ENCODE measurements at places on chromosomes 7 and 10.

GRCh38 chr7:8305625-8306388 lies 43.8 kb upstream of the ICA1 start:
- DNase-seq = no peak

- no peak for DNase-seq
These were observed 35.0 kb downstream of the ZFAND2A start for GRCh38 chr7:1124816-1125602.

DNA sequence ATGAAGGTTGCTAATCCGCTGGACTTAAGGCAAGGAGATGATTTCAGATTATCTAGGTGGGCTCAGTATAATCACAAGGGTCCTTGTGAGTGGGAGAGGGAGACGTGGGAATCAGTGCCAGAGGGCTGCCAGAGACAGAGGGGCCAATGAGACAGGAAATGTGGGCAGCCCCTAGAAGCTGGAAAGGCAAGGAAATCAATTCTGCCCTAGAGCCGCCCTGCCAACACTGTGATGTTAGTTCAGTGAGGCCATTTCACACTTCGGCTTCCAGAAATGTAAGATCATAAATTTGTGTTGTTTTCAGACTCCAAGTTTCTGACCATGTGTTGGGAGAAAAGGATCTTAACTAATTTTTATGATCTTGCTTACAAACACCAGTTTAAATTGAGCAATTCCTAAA lies 3.6 kb upstream of the GPNMB start:
- DNase-seq = no peak

DNA sequence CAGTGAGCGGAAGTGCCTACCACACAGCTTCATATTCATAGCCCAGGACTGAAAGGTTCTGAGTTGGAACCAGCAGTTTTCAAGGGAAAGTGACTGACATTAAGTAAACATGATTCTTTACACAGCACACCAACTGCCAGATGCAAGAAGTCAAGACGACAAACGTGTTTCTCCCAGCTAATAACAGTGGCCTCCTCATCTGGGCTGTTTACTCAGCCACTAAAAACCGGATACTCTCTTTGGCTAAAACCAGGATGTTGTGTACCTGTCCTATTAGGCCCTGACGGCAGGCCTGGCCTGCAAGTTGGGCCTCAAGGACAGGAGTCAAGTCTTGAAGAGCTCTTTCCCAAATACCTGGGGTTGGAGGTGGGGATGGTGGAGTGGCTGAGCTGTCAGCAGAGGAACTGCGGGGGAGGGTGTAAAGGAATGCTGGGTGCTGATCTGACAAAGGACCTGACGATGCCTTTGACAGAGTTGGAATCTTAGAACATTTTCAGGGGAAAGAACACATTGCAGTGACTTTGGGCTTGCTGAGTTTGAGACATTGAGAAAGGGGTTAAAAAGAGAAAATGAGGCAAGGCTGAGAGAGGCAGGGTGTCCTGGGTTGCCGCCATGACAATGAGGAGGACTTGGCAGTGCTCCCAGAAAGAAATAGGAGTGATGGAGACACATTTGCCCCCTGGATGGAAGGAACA lies 57.7 kb downstream of the STEAP1B start:
- no peak for DNase-seq

GRCh38 chr10:29011516-29011915 lies 277.4 kb upstream of the LYZL1 start:
- no peak for DNase-seq

DNA sequence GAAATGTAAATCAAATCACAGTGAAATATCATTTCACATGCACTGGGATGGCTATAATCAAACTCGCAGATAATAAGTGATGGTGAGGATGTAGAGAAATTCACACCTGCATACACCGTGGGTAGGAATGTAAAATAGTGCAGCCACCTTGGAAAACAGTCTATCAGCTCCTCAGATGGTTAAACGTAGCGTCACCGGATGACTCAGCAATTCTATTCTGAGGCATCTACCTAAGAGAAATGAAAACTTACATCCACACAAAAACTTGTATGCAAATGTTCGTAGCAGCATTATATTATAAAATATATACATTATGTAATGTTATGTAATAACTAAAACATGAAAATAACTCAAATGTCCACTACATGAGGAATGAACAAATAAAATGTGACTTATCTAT lies 38.9 kb downstream of the SH3PXD2A start:
- no peak for DNase-seq

DNA sequence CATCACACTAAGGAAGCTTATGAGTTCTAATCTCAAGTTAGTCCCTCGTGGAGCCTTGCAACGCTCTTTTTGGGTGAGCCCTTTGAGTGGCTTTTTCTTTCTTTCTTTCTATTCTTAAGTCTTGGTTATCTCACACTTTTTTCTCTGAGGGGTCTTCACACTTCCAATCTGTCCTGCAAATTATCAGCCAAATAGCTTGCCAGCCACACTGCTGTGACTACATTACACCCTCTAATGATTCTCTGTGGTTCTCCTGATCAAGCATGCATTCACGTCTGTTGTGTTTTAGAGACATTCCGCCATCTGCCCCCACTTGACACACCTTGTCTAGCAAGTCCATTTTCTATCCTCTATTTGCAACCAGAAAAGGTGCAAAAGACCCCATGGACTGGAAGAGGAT lies 340.2 kb downstream of the THSD7A start:
- DNase-seq = no peak

GRCh38 chr10:95341716-95342130 lies 50.9 kb upstream of the PDLIM1 start:
- DNase-seq = peak; percentile 51

GRCh38 chr10:44243851-44244510 lies 140.9 kb downstream of the CXCL12 start:
- DNase-seq = no peak

- DNase-seq = no peak
These were observed 12.6 kb downstream of the HOXA4 start for GRCh38 chr7:27117887-27118491.

- no peak for DNase-seq
These were observed 428.5 kb downstream of the RPS24 start for GRCh38 chr10:78462176-78462575.

- DNase-seq = peak; percentile 75
These were observed 170.1 kb downstream of the ARHGAP12 start for GRCh38 chr10:31758495-31758894.

DNA sequence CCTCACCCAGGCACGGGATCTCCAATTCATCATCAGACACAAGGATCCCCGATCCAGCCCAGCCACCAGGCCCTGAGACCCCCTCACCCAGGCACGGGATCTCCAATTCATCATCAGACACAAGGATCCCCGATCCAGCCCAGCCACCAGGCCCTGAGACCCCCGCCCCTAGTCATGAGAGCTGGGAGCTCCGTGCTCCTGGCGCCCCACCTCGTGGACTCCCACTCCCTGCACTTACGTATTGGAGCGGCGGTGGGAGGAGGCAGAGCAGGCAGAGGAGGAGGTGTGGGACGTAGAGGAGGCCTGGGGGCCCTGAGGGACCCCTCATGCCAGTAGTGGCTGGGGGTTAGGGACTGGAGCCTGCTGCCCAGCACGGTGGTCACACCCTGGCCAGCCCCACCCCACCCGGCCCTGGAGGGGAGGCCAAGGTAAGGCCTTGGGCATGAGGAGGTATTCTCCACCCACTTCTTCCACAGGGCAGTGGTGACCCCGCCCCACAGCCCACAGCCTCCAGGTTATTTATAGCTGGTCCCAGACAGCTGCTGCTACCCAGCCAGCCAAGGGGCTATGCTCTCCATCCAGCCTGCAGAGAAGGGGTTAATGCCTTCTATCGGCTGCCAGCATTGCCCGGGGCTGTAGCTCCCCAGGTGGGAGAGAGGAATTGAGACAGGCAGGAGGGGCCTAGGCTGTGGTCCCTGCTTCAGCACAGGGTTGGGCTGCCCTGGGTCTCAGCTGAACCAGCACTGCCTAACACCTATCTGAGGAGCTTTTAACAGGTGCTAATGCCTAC lies 17.6 kb upstream of the CRHR2 start:
- no peak for DNase-seq

DNA sequence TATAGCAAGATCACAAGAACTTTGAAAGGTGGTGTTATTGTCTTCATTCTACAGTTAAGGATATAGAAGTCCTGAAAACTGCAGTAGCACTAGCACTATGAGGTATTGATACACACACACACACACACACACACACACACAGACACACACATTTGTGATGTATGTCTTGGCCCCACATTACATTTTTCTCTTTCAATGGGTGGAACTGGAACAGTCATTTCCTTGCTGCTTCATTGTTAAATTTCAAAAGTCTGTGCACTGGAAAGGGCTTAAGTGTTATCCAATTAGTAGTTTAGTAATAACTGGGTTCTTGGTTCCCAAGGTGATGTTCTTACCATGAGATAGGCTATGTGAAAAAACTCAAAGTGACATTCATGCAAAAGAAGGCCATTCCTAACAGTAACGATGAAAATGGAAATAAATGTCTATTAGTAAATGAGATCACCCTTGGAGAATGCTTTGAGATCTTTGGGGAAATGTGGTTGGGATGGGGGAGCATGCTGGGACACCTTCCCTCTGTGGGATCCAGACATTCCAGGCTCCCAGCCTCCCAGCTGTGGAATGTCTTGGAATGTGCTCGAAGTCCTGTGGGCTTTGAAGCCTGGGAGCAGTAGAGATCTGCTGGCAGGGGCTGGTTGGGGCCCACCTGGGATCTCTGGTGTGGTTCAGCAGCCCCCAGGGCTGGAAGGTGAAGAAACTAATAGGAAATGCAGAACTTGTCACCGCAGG lies 37.4 kb upstream of the CALD1 start:
- peak; percentile 97 for DNase-seq

GRCh38 chr10:59580026-59580863 lies 129.4 kb downstream of the SLC16A9 start:
- DNase-seq = no peak

- no peak for DNase-seq
These were observed 60.3 kb upstream of the SP4 start for GRCh38 chr7:21367537-21367936.

- no peak for DNase-seq
These were observed 66.0 kb upstream of the DOCK1 start for GRCh38 chr10:126839094-126839761.

DNA sequence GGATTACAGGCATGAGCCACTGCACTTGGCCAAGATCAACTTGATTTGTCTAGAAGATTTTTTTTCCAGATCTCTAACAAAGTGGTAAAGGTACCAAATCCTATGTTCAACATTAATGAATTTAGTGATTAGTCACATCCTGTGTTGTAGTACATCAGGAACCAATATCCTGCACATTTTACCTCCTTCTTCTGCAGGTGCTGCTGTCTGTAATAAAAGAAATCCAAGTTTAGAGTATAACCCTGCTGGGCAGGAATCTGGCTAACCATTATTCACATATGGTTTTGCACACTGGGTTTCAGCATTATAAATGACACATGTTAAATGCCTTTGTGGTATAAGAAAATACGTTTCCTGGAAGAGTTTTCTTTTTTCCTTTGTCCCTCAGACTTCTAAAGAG lies 10.8 kb downstream of the PARD3 start:
- DNase-seq = no peak

GRCh38 chr10:107152087-107152486 lies 12.4 kb downstream of the SORCS1 start:
- no peak for DNase-seq

DNA sequence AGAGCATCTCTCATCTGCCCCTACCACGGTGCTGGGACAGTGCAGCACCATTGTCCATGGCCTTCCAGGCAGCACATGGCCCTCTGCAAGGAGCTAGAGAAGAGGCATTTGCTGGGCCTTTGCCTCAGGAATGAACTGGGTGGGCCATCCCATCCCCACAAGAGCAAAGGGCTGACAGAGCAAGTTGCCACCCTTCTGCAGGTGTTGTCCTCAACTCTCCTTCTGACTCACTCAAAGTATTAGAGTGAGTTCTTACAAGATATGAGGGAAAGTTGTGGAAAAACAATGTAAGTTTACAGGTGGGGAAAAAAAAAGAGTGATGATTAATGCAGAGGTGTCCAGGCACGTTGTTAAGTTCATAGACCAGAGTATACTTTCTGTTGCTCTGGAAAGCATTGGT lies 261.2 kb downstream of the SKIDA1 start:
- DNase-seq = no peak

- DNase-seq = no peak
These were observed 186.9 kb downstream of the PTPRN2 start for GRCh38 chr7:158400601-158401225.

- no peak for DNase-seq
These were observed 14.8 kb downstream of the CYP3A7 start for GRCh38 chr7:99719996-99720769.

DNA sequence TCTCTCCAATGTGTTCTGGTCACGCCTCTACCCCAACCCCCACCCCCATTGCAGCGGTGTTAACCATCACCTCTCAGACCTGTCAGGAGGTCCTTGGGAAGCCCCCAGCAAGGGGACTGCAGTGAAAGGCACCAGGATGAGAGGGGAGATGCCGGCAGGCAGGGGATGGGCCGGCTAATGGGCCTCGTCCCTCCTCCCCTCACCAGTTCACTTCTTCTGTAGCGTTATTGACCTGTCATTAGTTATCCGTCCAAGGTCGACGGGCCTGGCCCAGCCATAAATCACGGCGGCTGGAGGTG lies 18.8 kb downstream of the POLL start:
- DNase-seq = no peak

- no peak for DNase-seq
These were observed 100.8 kb downstream of the PRTFDC1 start for GRCh38 chr10:24851629-24852028.

DNA sequence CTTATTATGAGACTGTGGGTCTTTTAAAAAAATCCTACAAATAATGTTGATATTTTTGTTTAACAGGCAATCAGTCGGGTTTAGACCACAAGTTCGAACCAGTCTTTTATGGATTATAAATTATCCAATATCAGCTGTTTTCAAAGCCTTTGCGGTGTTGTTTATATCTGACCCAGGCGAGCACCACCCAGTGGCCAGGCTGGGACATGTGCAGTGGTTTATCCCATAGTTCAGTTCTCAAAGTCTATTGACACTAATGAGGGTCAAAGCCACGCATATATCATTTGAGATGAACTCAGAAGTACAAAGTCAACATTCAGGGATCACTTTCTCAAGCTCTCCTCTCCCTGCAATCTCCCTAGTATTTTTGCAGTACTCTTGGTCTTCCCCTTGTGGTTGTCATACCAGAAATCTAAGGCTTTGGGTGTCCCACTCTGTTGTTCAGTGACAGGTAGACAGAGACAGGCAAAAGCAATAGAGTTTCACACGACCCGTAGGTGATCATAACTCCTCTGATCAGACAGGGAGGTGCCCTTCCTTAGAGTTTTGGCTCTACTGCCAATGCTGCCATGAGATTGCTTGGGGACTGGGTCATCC lies 117.4 kb upstream of the POM121L12 start:
- no peak for DNase-seq

GRCh38 chr7:4758791-4759190 lies 16.6 kb upstream of the AP5Z1 start:
- no peak for DNase-seq

- no peak for DNase-seq
These were observed 49.9 kb downstream of the ZNF365 start for GRCh38 chr10:62424026-62424425.

All from GM04503 (cell line).